ENCODE measurements at places on chromosomes 6 and 20. TPM values are rescaled to one million over a fixed set of nuclear protein-coding genes. Genes with fewer than 3 reads are reported as not detected.

DNA sequence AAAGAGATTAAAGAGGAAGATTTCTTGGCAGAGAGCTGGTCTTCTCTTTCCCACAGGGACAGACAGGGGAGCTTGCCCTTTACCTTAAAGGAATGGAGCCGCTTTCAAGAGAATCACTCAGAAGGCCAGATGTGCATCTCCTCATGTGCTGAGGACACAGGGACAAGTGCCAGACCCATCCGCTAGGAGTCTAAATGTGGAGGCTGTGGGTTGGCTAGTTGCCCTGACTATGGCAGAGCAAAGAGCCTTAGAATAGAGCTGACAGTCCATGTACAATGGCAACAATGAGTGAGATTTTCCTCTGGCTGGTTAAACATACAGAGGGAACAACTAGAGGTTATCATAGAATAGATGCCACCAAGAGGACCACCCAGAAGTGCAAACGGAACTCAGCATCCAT, 7.3 kb upstream of the DOK5 start:
- DNase-seq = no peak
- H3K27ac ChIP-seq = no peak overlapping the region
- H3K36me3 ChIP-seq = no peaks in the 10 kb centered on the region
- H3K4me1 ChIP-seq = no peaks in the 10 kb centered on the region
- H3K27me3 ChIP-seq = peaks cover 9% of the 10 kb centered on the region
- no peak overlapping the region for H3K4me3 ChIP-seq

GRCh38 chr6:132820629-132821381, 6.4 kb downstream of the RPS12 start:
- peaks cover 11% of the 10 kb centered on the region for H3K4me1 ChIP-seq
- H3K27me3 ChIP-seq = no peaks in the 10 kb centered on the region
- H3K36me3 ChIP-seq = peaks cover 32% of the 10 kb centered on the region
- no peak for DNase-seq

- peak overlapping the region; percentile 16 for H3K27ac ChIP-seq
- no peak for DNase-seq
- H3K27me3 ChIP-seq = no peaks in the 10 kb centered on the region
- H3K4me3 ChIP-seq = no peak overlapping the region
Observed at GRCh38 chr6:26163427-26164119, 76.3 kb downstream of the HFE start.

DNA sequence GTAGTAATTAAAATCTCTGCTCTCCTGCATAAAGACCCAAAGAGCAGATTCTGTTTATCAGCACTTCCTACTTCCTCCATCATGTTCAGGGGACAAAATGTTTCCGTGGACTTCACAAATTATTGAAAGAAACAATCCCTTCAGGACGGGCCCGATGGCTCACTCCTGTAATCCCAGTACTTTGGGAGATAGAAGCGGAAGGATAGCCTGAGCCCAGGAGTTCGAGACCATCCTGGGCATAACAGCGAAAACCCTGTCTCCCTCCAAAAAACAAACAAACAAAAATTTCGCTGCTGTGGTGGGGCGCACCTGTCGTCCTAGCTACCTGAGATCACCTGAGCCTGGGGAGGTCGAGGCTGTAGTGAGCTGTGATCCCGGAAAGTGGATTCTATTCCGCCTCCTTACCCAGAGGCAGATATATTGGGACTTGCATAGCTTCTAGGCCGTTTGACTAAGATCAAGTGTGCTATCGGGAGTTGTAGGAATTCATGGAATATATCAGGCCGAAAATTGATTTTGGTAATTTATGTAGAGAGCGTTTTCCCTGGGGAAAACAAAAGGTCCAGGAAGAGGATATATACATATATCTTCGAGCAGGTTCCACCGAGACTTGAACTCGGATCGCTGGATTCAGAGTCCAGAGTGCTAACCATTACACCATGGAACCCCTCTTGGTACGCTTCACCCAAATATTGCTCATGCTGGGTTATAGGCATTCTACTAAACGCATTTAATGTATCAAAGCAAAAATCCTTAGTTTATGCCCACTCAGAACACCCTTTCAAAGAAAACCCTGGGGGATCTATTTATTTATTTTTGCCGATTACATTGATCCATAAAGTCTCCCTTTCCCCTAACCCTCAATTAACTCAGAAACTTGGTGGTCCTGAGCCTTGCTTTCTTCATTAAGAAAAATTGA, 74.5 kb upstream of the ZNF184 start:
- H3K27me3 ChIP-seq = peaks cover 76% of the 10 kb centered on the region
- no peaks in the 10 kb centered on the region for H3K36me3 ChIP-seq
- H3K27ac ChIP-seq = peak overlapping the region; percentile 90
- H3K4me1 ChIP-seq = peaks cover 11% of the 10 kb centered on the region

DNA sequence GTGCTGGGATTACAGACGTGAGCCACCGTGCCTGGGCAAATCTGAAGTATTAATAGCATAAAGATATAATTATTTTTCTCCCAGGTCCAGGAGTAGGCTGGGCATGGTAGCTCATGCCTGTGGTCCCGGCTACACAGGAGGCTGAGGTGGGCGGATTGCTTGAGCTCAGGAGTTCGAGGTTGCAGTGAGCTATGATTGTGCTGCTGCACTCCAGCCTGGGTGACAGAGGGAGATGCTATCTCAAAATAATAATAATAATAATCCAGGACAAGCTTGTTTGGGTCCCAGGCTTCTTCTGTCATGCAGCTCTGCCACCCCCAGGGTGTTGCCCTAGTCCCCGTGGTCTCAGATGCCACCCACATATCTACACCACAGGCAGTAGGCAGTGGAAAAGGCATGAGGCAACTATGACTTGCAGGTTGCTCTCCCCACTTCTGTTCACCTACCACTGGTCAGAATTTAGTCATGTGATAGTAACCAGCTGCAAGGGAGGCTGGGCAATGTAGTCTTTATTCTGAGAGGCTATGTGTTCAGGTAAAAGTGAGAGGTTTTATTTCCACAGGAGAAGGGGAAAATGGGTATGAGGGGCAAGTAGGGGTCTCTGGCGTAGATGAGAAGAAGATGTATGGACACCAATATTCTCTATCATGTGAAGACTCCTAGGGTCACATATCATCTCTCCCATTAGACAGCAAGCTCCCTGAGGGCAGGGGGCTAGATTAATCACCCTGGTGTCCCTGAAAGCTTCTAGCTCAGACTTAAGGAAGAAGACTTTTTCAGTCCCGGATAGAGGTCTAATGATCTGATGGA, 25.7 kb downstream of the TCF15 start:
- DNase-seq = no peak
- no peaks in the 10 kb centered on the region for H3K4me1 ChIP-seq
- H3K27me3 ChIP-seq = peaks cover 4% of the 10 kb centered on the region

GRCh38 chr20:34622821-34623451, 54.0 kb downstream of the PIGU start:
- DNase-seq = no peak
- peaks cover 19% of the 10 kb centered on the region for H3K36me3 ChIP-seq

GRCh38 chr6:161181121-161181520, 92.7 kb downstream of the AGPAT4 start:
- no peaks in the 10 kb centered on the region for H3K4me1 ChIP-seq
- H3K27ac ChIP-seq = no peak overlapping the region
- DNase-seq = no peak
- no peaks in the 10 kb centered on the region for H3K27me3 ChIP-seq
- H3K4me3 ChIP-seq = no peak overlapping the region
- H3K36me3 ChIP-seq = peaks cover 58% of the 10 kb centered on the region

- no peak overlapping the region for H3K4me3 ChIP-seq
- peaks cover 21% of the 10 kb centered on the region for H3K4me1 ChIP-seq
- H3K27me3 ChIP-seq = peaks cover 10% of the 10 kb centered on the region
- no peaks in the 10 kb centered on the region for H3K36me3 ChIP-seq
- no peak for DNase-seq
Observed at GRCh38 chr6:154513601-154514320, 3.3 kb upstream of the CNKSR3 start.

- H3K4me3 ChIP-seq = no peak overlapping the region
- peak overlapping the region; percentile 33 for H3K27ac ChIP-seq
- peaks cover 43% of the 10 kb centered on the region for H3K4me1 ChIP-seq
- no peak for DNase-seq
Observed at GRCh38 chr6:168264593-168265335, 54.8 kb downstream of the DACT2 start.

GRCh38 chr20:55194947-55195346, 719.6 kb downstream of the DOK5 start:
- no peak for DNase-seq
- H3K27me3 ChIP-seq = peaks cover 14% of the 10 kb centered on the region
- H3K36me3 ChIP-seq = no peaks in the 10 kb centered on the region
- H3K4me1 ChIP-seq = no peaks in the 10 kb centered on the region

- no peak for DNase-seq
- H3K27ac ChIP-seq = peak overlapping the region; percentile 8
Observed at GRCh38 chr6:14406614-14407331, 289.2 kb downstream of the CD83 start.

DNA sequence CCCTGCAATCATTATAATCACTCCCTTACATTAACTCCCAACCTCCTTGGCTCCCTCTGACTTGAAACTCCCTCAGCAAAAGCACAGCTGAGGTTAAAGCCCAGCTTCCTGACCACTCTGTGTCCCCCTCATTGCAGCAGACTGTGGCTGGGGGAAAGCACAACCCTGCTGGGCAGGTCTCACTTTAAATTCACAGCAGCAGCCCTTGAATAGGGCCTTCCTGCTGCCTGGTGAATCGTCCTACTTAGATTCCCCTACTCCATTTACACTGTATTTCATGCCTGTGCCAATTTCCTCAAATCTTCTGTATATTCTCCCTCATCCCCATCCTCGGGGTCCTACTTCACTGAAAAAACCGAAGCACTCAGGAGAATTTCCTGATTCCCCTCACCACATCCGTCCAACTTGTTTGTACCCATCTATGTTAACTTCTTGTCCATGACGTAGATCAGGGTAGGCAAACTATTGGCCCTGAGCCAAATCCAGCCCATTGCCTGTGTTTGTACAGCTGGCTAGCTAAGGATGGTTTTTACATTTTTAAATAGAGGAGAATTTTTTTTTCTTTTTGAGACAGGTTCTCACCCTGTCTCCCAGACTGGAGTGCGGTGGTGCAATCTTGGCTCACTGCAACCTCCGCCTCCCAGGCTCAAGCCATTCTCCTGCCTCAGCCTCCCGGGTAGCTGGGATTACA, 31.5 kb upstream of the GCM1 start:
- H3K4me1 ChIP-seq = peaks cover 1% of the 10 kb centered on the region
- peaks cover 2% of the 10 kb centered on the region for H3K27me3 ChIP-seq
- no peak for DNase-seq
- H3K36me3 ChIP-seq = no peaks in the 10 kb centered on the region

DNA sequence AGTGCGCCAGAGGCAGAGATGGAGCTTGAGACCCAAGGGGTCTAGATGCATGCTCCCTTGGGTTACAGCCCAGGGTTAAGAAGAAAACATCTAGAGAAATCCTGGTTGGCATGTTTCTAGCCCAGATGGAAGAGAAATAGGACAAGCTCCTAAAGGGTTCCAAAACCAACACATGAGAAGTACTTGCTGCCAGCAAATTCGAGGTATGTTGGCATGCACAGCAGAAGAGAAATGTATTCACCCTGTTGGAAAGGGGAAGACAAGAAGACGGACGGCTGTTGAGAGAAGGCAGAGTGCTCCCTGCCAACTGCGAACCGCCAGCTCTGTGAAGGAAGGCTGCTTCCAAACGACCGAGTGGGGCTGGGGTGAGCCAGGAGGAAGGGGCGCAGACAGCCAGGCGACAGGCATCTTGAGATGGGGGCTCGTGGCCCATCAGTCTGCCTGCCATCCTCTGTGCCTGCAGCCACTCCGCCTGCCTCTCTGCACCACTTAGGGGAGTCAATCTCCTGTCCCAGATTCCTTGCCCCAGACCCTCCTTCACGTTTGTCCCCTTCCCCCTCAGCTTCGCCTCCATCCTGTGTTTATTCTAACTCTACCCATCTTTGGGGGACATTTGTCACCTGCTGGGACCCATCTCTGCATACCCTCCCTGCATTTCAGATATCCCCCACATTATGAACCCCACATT, 249.2 kb downstream of the CDC5L start:
- H3K4me3 ChIP-seq = no peak overlapping the region
- H3K27ac ChIP-seq = no peak overlapping the region
- H3K4me1 ChIP-seq = peaks cover 4% of the 10 kb centered on the region
- H3K36me3 ChIP-seq = no peaks in the 10 kb centered on the region

DNA sequence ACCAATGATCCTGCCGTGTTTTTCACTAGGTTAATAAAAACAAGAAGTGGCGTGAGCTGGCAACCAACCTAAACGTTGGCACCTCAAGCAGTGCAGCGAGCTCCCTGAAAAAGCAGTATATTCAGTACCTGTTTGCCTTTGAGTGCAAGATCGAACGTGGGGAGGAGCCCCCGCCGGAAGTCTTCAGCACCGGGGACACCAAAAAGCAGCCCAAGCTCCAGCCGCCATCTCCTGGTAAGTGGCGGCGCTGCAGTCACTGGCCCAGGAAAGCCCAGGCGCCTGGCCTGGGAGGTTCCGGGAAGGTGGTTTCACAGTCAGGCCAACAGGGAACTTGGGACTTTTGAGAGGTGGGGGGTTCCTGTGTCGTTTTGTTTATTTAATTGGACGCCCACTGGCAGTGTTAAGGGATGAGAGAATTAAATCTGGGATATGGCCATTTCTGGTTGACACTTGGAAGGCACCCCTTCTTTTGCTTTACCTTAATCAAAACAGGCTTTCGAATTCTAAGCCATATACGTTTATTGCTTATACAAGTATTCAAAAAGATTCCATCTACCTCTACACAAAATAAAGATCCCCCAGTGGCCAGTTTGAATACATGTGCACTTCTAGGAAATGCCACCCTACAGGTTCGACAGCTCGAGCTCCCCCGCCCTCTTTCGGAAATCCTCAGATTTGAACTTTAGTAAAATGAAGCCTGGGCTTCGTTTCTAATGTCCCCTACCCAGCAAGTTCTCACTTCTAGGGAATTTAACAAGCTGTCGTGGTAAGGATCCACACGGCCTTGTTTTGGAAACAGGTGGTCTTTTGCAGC, 138.9 kb downstream of the TMEM242 start:
- no peak overlapping the region for H3K4me3 ChIP-seq
- peaks cover 33% of the 10 kb centered on the region for H3K4me1 ChIP-seq
- DNase-seq = peak; percentile 58
- H3K27me3 ChIP-seq = no peaks in the 10 kb centered on the region

- no peak overlapping the region for H3K4me3 ChIP-seq
- peaks cover 7% of the 10 kb centered on the region for H3K36me3 ChIP-seq
- DNase-seq = no peak
- H3K4me1 ChIP-seq = peaks cover 15% of the 10 kb centered on the region
- no peaks in the 10 kb centered on the region for H3K27me3 ChIP-seq
Observed at GRCh38 chr20:3927486-3928291, 38.5 kb downstream of the PANK2 start.

- H3K4me1 ChIP-seq = peaks cover 12% of the 10 kb centered on the region
- H3K4me3 ChIP-seq = peak overlapping the region; percentile 98
- H3K27ac ChIP-seq = peak overlapping the region; percentile 94
- H3K27me3 ChIP-seq = peaks cover 12% of the 10 kb centered on the region
Observed at GRCh38 chr6:20400456-20401204, 1.0 kb upstream of the E2F3 start.

GRCh38 chr20:35974256-35974655, 5.9 kb downstream of the CNBD2 start:
- H3K4me3 ChIP-seq = no peak overlapping the region
- H3K27me3 ChIP-seq = no peaks in the 10 kb centered on the region
- no peak for DNase-seq
- H3K27ac ChIP-seq = no peak overlapping the region
- no peaks in the 10 kb centered on the region for H3K36me3 ChIP-seq
- H3K4me1 ChIP-seq = no peaks in the 10 kb centered on the region

TRDN gene
- 0.11 TPM for total RNA-seq

CTAGE9 gene
- total RNA-seq = not detected

FHL5 gene
- total RNA-seq = not detected

SLC22A7 gene
- not detected for total RNA-seq

EIF2S2 gene
- total RNA-seq = 84.0 TPM

SIRPB2 gene
- not detected for total RNA-seq
